ENCODE measurements at places on chromosomes 11 and 22. TPM values are rescaled to one million over a fixed set of nuclear protein-coding genes. Genes with fewer than 3 reads are reported as not detected.

CNTN5 gene
- not detected for total RNA-seq

ALG9 gene
- 36.5 TPM for total RNA-seq

CHRDL2 gene
- not detected for total RNA-seq

MS4A6A gene
- not detected for total RNA-seq

MIAT gene
- total RNA-seq, result 0.64 TPM

SESN3 gene
- total RNA-seq, result 184 TPM

HIC2 gene
- total RNA-seq, result 3.0 TPM

SHISAL1 gene
- total RNA-seq, result 9.2 TPM

APOC3 gene
- not detected for total RNA-seq

PDGFD gene
- total RNA-seq, result 0.19 TPM

KBTBD3 gene
- 2.2 TPM for total RNA-seq

TMEM258 gene
- 99.7 TPM for total RNA-seq

ADORA2A gene
- total RNA-seq, result 1.2 TPM

TSGA10IP gene
- not detected for total RNA-seq

RTN4RL2 gene
- 0.33 TPM for total RNA-seq

MOB2 gene
- 21.4 TPM for total RNA-seq

HEPHL1 gene
- total RNA-seq, result 60.8 TPM

TMPRSS13 gene
- total RNA-seq, result not detected

PHOX2A gene
- total RNA-seq, result not detected

RAC2 gene
- 119 TPM for total RNA-seq

ADM2 gene
- 21.2 TPM for total RNA-seq

TBX1 gene
- total RNA-seq, result not detected
